OCI-M1 (cell line): ENCODE measurements at places on chromosomes 5 and 9.
A peak's percentile ranks its signal among the peaks of the same experiment; 100 is the strongest.

- DNase-seq = no peak
Observed at GRCh38 chr5:149217096-149217802, 54.4 kb upstream of the AFAP1L1 start.

DNA sequence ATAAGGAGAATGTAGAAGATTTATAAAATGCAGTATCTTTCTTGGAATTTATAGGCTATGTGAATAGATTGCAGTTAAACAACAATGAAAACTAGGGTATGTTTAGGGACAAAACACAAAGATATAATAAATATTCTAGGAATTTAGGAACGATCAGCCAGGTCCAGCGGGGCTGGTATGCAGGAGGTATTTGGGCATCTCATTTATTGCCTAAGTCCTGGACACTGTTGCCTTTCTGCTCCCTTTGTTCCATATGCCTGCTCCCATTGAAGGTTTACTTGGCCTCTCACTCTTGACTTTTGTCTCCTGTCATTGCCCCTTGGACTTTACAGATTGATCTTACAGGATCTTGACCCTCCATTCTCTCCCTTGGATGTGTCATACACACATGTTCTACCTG, 55.9 kb downstream of the SNX24 start:
- no peak for DNase-seq

DNA sequence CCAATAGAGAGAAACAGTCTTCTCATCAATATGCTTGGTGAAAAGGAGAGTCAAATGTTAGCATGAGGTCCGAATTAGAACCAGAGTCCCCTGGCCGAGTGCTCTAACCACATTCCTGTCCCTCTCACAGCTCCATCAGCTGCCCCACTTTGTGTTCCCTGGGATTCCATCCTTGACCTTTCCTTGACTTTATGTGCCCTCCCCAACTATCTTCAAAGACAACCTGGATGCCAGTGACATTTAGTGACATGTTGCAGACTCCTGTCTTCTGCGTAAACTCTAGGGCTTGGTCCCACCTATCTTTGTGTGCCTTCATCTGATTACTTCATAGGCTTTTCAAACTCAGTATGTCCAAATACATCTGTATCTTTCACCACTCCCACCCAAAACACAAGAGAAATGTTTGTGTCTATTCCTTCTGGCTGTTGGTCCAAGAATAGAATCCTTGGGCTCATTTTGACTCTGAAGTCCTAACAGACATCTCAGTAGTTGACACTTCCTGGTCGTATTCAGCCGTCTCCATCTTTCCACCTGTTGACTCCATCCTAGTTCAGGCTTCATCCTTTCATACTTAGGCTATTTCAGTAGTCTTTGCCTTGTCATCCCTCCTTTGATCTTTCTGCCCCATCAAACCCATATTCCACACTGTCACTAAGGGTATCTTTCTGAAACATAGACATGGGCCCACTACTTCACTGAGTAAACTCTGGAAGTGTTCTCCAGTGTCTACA, 101.4 kb upstream of the CD180 start:
- DNase-seq = no peak

- no peak for DNase-seq
Observed at GRCh38 chr9:126864771-126865170, 4.3 kb downstream of the ZBTB34 start.

DNA sequence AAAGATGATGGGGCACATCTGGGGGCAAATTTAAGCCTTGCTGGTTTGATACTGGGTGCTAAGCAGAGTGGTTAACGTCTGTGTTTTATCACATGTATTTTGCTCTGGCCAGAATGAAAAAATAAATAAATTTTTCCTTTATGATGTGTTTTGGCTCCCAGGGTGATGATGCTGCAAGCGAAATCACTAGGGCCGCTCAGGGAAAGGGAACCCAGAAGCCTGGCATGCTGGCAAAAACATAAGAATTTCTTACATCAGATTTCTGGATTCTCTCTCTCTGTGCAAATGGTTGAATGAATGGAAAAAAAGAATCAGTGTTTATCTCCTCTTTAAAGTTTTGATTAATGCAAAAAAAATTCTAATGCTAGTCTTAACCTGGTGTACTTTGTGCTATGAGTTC, 1975.2 kb upstream of the C9orf72 start:
- no peak for DNase-seq

GRCh38 chr5:81965524-81965923, 6.3 kb upstream of the ATG10 start:
- no peak for DNase-seq

DNA sequence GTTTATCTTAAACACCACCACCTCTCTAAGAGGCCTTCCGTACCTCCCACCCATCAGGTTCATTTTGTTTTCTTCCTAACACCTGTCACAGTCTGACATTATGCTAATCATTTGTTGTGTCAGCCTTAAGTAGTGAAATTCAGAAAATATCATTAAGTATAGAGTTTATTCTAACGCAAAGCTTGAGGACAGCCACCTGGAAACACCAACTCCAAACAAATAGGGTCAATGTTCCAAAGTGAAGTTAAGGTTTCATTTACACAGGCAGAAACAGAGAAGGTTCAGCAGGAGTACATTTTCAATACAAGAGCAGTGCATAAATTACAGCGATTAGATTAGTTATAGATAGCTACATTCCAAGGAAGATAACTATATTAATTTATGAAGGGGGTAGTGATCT, 1.3 kb upstream of the SMC5 start:
- DNase-seq = no peak

DNA sequence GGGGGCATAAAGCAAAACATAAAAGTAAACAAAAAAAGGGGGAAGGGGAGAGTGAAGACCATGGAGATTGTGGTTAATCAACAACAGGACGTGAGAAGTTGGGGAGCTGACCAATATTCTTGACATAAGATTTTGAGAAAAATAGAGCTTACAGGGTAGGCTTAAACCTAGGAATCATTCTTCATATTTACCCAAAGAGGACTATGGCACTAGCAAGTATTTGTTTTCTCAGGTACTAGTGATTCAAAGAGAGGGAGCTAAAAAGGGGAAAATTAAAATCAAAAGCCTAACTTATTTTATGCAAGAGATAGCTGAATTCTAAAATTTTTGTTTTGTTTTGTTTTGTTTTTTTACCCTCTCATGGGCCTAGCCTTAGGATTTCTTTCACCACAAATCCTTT, 427.5 kb downstream of the PIK3R1 start:
- no peak for DNase-seq

GRCh38 chr5:15286650-15287049, 213.3 kb upstream of the FBXL7 start:
- peak; percentile 18 for DNase-seq

DNA sequence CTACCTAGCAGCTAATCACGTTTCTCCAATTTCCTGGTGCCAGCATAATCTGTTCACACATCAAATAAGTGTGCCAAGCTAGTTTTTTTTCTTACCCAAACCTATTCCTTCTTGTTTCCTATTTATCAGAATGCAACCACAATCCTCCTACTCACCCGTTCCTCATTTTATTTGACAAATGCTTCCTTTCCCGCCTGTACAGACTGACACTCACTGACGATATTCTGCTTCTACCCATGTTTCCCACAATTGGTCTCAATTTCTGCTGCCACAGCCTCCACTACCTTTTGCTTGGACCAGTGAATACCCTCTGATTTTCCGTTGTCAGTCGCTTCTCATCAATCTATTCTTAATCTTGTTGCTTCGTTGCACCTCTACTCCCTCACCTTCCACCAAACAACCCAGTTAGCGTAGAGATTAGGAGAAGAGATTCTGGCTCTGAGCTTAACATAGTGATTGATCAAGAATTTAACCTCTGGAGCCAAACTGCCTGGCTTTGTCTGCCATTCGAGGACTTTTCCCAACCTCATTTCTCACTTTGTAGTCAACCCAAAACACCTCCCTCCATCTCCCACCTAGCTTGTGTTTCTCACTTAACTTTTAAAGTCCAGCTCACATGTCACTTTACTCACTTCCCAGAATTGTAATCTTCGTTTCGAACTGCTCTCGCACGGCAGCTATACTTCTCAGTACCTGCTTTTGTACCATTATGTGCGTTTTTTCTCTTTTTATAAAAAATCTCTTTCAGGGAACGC, 729 bp upstream of the TMEM38B start:
- DNase-seq = peak; percentile 78

GRCh38 chr5:138752341-138752950, 779 bp upstream of the CTNNA1 start:
- DNase-seq = peak; percentile 87

DNA sequence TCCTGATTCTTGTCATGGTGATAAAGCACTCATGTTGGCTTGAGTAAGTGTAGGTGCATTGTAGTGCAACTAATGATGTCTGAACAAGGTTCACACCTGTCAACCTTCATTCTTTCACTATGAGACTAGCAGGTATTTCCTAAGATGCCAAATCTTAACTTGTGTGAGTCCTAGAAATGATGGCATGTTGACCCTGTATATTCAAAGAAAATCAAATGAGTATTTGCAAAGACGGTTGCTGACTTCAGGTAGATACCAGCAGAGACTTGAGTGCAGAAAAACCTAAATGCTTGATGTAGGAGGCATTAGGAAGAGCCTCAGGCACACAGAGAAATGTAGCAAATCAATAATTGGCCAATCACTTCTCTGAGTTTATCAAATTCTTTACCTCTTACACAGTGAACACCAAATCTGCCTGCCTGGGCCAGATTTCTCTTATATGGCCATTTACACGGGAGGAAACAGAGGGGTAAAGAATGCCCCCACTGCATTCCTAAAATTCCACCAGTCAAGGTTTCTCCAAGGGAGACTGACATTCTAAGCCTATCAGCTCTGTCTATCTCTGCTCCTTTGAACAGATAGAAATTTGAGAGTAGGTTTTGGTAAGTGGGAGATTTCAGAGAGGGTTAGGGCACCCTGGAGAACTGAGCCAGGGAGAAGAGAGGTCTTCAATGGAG, 488.6 kb upstream of the WWC1 start:
- no peak for DNase-seq

- DNase-seq = peak; percentile 3
Observed at GRCh38 chr5:168642019-168642418, 62.9 kb upstream of the PANK3 start.

DNA sequence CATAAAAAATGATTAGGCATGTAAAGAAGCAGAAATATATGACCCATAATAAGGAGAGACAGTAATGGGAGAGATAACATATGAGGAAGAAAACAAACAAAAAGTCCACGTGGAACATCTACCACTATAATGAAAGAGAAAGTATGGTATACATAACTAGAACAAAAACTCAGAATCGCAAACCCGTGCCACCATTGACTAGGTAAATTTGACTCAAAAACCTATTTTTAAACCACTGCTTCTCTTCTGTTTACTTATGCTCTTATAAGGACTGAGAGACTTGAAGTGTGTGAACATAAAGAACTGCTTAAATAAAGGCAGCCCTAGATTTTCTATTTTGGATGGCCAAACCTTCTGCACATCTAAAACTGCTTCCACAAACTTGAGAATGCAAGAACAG, 330.7 kb downstream of the CAAP1 start:
- no peak for DNase-seq

DNA sequence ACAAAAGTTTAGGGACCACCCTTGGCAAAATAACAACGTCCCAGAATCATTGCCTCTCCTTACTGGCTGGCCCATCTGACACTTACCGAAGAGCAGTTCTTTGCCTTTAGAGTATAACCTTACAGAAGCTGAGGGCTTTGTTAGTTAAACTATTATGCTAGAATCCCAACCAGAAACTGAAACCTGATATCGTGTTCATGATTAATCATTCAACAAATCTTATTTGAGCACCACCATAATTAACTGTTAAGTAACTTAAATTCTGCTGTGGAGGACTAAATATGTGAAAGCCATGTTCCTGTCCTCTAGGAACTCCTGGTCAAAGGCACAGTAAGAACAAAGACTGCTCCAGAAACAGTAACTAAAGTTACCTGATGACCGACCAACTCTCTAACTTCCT, 104.9 kb downstream of the ARL15 start:
- no peak for DNase-seq

GRCh38 chr9:4936823-4937222, 48.2 kb upstream of the JAK2 start:
- DNase-seq = peak; percentile 99

GRCh38 chr5:169880012-169880663, 100.2 kb downstream of the INSYN2B start:
- DNase-seq = no peak

GRCh38 chr5:151717416-151717815, 30.7 kb upstream of the SPARC start:
- DNase-seq = no peak

DNA sequence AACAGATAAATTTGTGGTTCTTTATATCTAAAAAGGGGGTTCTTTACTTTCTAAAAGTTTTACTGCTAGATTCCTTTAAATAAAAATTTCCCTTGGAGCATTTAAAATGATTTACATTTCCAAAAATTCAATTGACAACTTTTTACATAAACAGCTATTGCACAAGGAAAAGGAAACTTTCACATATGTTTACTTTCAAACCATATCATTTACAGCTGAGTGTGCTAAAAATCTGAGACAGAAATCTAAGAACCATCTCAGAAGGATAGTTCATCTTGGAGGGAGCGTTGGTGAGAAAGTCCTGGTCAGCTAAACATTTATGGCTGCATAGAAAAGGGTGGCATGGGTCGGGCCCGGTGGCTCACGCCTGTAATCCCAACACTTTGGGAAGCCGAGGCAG, 235.4 kb downstream of the DTWD2 start:
- DNase-seq = no peak

DNA sequence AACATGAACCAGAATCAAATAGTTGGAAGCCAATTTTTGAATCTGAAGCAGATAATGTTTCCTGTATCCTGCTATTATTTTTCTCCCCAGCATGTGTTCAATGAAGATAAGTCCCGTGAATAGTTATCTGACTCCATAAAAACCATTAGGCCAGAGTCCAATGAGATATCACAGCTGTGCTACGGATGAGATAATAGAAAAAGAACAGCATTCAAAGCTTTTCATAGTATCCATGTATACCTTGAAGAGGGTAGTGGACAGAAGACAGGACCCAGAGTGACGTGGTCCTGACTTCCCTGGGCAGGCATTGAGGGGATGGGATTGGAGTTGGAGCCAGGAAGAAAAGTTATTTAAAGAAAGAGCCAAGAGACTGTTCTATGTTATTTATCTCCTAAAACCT, 50.7 kb upstream of the C6 start:
- peak; percentile 18 for DNase-seq

- DNase-seq = no peak
Observed at GRCh38 chr9:95874303-95874988, 1.0 kb upstream of the ERCC6L2 start.

DNA sequence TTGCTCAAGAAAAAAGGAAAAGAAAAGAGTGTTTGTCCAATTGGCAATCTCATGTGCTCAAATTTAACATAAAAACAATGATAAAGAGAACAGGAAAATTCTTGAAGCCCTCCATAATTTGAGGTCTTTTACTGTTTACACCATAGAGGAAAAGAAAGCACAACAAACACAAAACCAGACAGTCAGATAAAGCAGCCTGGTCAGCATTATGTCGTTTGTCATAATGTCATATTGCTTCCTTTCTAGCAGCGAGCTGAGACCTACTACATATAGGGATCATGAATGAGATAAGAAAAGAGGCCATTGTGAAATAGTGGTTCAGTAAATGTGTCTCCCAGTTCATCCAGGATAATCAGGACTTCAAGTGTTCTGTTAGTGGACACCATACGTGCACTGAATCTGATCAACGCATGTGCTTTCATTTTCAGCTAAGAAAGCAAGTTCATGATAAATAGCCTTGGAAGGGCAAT, 64.7 kb upstream of the SELENOP start:
- peak; percentile 93 for DNase-seq

GRCh38 chr9:111258875-111259271, 71.2 kb downstream of the OR2K2 start:
- DNase-seq = no peak
